ENCODE measurements at places on chromosomes 6 and 20.

GRCh38 chr20:25120920-25121319 is 39.0 kb upstream of the VSX1 start:
- no peak for DNase-seq

DNA sequence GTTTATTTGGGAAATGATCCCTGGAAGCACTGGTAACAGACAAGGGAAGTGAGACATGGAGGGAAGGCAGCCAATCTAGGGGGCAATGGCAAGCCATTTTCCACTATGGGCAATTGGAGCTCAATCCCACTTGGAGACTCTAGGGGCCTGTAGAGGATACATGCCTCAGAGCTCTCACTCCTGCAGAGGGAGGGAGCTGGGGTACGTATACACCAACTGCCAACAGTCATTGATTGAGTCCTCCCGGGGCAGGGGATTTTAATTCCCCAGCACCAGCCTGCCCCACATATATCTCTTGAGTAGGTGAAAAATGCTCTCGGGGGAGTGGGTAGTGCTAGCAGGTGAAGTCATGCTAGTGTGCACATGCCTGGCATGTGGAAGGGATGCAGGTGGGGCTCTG is 78.9 kb upstream of the KCNK16 start:
- no peak for DNase-seq

- no peak for DNase-seq
Observed at GRCh38 chr6:112802144-112802543, 455.0 kb downstream of the RFPL4B start.

GRCh38 chr6:165178056-165178455 is 131.3 kb downstream of the C6orf118 start:
- DNase-seq = no peak

DNA sequence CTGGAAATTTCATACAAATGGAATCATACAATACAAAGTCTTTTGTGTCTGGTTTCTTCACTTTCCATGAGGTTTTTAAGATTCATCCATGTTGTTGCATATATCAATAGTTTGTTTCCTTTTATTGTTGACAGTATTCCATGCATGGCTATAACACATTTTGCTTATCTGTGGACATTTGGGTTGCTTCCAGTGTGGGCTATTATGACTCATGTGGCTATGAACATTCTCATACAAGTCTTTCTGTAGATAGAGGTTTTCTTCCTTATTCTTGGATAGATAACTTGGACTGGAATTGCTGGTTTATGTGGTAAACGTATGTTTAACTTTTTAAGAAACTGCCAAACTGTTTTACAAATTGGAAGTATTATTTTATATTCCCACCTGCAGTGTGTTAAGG is 30.0 kb upstream of the KIF6 start:
- no peak for DNase-seq

DNA sequence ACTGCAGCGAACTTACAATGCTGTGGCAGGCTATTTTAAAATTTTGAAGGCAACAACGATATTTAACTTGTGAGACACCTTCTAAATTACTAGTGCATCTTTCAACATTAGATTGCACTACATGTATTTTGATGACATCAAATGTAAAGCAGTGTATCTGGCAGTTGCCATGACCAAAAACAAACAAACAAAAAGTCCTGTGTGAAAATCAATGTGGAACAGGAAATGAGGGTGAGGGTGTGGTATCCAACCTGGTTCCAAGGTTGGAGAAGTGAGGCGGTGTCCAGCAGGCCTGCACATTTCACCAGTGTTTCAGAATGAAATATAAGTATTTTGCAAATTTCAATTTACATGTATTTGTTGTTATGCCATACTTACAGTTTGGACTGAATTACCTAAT is 112.0 kb downstream of the LAMP5 start:
- no peak for DNase-seq

DNA sequence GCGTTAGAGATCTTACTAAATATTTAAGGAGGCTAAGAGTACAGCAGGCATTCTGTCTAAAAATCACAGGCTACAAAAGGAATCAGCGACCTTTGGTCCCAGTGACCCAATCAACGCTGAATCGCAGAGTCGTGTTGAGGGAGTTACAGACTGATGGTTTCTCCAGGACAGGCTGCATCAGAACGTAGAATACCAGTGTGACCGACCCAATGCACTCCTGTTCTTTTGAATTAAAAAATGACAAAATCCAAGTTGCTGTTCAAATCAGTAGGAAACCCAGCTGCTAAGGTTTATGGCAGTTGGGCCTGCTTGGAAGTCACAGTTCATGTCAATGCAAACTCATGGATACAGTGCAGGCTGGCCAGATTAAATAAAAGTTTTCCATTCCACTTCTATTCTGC is 155.8 kb upstream of the AFDN start:
- no peak for DNase-seq

- DNase-seq = no peak
Observed at GRCh38 chr20:955111-955510, 39.0 kb upstream of the ANGPT4 start.

- DNase-seq = no peak
Observed at GRCh38 chr6:71383901-71384489, 95.4 kb downstream of the OGFRL1 start.

- no peak for DNase-seq
Observed at GRCh38 chr6:22612236-22612635, 42.9 kb downstream of the HDGFL1 start.

DNA sequence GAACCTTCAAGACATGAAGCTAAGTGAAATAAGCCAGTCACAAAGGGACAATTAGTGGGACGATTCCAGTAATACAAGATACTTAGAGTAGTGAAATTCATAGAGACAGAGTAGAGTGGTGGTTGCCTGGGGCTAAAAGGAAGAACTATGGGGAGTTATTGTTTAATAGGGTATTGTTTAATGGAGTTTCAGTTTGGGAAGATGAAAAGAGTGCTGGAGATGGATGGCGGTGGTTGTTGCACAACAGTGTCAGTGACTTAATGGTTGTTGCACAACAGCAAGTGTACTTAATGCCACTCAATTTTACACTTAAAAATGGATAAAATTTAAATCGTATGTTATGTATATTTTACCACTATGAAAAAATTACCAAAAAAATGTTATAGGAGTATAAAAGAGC is 209.7 kb upstream of the TENT5A start:
- no peak for DNase-seq

- no peak for DNase-seq
Observed at GRCh38 chr6:12068899-12069557, 56.9 kb downstream of the HIVEP1 start.

DNA sequence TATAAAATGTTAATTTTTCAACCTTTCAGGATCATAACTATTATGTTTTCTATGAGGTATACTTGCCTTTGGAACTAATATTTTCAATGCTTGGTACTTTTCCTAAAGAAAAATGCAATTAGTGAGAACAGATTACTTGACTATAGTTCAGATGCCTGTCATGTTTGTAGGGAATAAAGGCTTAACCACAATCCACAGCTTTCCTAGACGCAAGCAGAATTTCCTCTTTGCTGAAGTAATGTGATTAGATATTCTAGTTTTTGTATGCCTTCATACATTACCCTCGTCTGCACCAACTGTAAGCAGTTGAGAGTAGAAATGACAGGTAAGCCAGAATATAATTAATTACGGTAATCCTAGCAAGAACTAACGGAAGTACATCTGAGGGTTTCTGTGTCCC is 581.4 kb upstream of the MMS22L start:
- DNase-seq = no peak

DNA sequence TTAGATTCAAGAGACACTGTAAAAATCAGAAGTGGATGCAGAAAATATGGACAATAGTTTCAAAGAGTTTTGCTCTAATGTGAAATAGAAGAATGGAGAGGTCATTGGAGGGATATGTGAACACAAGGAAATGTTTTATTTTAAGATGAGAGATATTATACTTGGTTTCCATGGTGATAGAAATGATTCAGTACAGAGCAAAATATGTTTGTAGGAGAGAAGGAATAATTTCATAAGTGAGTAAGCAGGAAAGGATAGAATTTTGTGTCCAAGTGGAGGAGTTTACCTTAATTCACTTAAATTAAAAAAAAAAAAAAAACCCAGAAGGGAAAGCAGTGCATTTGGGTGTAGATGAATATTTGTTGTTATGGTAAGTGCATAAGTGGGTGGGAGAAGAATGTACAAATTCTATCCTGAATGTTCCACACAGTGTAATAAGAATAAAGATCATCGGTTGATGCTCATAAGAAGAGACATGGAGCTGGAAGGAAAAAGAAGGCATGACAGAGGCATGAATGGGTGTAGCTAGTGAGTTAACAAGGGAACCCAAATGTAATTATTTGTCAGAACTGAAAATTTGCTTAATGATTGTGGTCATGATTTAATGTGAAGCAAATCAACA is 688.9 kb upstream of the GJE1 start:
- no peak for DNase-seq

GRCh38 chr20:62537649-62538292 is 62.0 kb upstream of the GATA5 start:
- DNase-seq = no peak

- DNase-seq = no peak
Observed at GRCh38 chr6:7042056-7042653, 65.6 kb upstream of the RREB1 start.

DNA sequence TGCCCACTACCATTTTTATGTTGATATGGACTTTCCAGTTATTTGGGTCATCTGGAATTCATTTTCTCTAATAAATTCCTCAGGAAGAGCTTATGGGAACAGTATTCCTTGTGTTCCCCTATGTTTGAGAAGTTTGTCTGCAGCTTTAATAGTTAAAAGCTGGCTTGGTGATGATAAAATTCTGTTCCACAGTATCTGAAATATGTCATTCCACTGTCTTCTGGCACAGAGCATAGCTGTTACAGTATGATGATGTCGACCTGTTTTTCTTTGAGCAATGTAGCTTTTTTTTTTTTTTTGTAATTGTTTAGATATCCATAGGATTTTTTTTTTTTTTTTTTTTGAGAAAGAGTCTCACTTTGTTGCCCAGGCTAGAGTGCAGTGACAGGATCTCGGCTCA is 43.2 kb downstream of the NCOA3 start:
- no peak for DNase-seq

DNA sequence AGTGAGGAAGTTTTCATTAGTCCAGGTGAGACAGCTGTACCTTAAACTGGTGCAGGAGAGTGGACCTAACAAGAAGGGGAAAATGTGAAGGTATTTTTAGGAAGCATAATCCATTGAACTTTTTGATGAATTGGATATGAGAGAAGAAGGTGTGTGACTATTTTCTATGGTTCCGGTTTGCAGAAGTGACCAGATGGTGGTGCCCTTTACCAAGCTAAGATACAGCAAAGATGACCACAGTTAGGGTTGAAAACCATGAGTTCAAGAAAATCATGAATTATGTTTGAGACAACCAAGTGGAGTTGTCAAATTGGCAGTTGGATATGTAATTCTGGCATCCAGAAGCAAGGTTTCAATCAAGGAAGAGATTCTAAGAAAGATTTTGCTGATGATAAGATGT is 61.9 kb upstream of the NRSN1 start:
- DNase-seq = peak; percentile 39

DNA sequence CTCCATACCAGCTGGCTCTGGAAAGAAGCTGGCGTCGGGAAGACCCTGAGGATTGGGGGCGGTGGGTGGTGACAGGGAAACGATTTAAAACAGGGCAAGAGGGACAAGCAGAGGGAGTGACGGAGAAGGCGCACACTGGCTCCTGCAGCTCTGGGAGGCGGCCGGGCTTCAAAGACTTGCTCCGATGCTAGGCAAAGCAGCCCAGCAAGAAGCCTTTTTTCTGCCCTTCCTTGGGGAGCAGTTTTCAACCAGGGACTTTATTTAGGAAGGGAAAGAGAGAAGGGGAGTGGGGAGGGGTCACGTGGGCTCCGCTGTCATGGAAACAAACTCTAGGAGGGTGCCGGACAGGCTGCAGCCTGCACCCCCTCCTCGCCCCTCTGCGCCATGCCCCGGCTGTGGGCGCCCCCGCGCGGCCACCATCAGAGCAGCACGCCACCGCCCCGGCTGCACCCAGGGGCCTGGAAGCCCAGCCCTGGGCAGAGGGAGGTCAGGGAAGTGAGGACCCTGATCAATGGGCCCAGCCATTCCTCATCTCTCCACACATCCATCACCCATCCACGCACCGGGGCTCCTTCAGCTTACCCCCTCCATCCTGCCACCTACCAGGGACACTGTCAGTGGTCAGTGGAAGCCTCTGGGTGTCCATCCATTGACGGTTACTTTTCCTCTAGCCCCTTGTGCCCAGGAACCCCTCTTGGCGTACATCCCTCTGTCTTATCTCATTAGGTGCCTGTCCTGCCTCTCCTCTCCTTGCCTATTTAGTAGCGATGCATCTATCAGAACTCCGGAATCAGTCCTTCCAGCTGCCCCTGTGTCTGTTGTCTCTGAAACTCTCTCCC is 66.6 kb upstream of the CCDC167 start:
- peak; percentile 78 for DNase-seq

DNA sequence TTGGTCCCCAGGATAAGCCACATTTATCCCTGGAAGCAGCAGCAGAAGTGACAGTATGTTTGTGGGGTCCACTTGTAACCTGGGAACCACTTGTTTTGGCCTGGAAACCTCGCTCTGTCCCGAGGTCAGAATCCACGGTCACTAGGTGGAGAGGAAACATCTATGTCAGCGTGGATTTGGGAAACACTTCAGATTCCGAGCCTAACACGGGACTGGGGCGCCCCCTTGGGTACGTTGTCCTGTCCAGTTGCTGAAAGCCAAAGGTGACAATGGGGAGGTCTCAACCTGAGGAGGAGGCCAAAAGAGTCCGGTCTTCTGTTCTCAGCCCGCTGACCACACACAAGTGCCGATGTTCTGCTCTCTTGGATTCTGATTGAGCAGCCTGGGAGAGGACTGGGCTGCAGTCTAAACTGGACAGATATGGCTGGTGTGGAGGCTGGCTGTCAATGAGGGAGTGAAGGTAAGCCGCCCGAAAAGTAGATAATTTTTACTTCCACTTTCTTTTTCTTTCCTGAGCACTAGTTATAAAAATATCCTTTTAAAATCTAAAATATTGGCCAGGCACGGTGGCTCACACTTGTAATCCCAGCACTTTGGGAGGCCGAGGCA is 4.9 kb upstream of the ZFP57 start:
- peak; percentile 58 for DNase-seq

DNA sequence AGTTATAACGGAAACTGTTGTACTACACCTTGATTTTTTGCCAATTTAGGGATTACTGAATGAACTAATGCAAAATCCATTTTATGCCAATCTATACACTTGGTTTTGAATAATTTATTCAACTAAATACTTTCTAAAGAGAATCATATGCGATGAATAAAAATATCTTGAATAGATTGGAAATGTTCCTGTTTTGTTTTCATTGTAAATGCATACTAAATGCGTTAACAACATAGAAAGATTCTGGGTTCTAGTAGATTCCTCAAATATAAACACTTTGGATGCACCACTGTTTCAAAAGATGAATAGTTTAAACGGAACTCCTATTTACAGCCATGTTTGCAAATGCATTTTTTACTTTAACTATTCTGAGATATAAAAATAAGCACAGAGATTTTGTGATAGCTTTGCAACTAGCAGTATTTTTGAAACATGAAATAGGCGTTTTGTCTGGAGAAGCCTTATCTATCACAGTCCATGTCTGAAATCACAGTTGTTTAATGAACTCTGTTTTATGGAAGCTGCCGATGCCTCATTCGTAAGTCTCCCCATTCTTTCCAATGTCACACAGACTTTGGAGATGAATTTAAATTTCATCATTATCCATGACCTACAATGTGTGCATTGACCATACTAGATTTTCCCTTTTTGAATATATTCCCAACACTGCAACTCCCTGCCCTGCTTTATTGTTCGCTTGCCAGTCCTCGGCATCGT is 277.7 kb upstream of the QKI start:
- no peak for DNase-seq

GRCh38 chr20:14649662-14650061 is 312.2 kb upstream of the FLRT3 start:
- no peak for DNase-seq
